ENCODE measurements at places on chromosomes 7 and 10.

GRCh38 chr7:134618756-134619530 is 27.7 kb upstream of the BPGM start:
- no peak for DNase-seq

DNA sequence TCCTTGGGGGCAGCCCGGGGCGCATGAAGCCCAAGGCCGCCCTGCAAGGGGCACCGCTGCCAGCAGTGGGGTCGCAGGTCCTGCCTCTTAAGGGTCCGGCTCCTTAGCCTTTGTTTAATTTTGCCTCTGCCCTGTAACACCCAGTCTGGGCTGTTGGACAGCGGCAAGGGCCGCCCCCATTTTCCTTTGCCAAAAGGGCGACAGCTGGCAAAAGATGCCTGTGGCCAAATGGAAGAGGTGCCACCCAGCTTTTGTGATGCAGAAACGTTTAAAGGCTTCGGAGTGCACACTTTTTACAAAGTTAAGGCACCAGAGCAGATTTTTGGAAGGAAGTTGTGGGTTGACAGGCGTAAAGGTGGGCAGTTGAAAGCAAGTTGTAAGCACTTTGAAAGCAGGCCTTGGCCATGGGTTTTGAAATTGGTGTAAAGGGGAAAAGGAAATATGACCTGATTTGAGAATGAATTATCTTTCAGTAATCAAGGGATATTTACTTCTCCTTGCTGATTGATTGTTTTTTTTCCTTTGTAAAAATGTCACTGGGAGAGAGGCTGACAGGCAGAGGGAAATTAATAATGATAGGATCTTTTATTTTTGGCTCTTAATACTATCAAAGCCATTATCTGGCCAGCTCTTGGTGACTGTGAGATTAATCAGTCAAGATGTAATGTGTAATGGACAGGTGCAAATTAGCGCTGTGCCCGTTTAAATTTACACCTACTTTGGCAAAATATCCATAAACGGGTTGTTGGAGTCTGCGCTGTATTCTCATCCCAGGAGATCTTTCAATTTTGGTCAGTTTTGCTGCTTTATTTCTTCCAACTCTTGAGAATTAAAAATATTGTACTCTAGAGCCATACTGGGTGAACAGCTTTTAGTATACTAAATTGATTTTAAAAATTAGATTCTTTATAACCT is 1.2 kb downstream of the CASD1 start:
- no peak for DNase-seq

- DNase-seq, result no peak
These were observed 96.5 kb upstream of the CREB5 start for GRCh38 chr7:28315565-28316410.

DNA sequence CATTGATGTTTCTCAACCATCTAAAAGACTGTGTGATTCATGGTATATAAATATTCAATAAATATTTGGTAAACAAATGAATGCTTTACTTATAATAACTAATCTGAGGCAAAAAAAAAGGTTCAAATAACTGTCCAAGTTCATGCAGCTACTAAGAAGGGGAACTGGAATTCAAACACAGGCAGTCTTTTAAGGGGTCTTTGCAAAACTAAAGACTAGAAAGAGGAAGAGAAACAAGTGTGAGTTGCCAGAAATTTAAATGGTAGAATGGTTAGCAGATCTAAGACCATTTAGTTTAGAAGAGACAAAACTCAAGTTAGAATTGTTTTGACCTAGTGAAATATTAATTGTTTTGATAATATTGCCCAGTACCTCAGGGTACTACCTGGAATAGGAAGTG is 642.0 kb upstream of the LRRN3 start:
- no peak for DNase-seq

- DNase-seq, result no peak
These were observed 4.7 kb downstream of the LRWD1 start for GRCh38 chr7:102469351-102469971.

DNA sequence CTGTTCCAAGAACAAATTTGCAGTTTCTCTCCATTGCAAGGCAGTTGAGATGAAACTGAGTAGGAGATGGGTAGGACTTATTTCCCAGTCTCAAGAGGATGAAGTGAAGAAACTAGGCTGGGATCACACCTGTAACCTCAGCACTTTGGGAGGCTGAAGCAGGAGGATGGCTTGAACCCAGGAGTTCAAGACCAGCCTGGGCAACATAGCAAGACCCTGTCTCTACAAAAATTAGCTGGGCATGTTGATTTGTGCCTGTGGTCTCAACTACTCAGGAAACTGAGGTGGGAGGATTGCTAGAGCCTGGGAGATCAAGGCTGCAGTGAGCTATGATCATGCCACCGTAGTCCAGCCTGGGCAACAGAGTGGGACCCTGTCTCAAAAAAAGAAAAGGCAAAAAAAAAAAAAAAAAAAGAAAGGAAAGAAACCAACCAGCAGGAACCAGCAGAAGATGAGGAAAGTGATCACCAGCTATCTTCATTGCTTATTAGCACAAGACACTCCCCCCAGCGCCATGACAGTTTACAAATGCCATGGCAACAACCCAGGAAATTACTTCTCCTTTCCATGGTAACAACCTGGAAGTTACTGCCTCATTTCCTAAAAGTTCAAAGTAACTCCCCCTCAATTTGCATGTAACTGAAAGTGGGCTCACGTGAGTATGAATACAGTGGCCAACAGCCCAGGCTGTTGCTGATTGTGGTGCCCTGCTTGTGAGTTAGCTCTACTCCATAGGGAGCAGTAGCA is 18.3 kb upstream of the ST8SIA6 start:
- no peak for DNase-seq

DNA sequence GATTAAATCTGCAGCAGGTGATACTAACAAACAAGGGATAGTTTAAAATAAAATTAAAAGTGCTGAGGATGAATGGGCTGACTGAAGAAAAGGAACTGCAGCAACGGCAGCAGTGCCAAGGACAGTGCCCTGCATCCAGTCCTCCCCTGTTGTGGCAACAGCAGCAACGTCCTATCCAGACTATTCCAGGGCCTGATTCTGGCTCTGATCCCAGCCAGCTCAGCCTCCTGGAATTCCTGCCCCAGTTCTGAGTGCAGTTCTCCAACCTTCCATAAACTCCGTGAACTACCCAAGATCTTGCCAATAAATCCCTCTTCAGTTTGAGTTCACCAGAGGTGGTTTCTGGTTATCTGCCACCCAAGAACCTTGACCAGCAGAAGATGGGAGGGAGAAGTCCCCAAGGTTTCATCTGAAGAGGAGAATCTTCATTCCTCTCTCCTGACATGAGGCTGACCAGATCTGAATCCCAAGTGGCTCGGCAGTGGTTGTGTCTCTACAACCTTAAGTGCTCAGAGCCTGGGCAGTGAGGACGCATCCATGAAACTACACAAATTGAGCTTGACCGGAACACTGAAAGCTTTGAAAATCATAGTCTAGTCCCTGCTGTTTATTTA is 115.8 kb downstream of the SORBS1 start:
- DNase-seq, result no peak

GRCh38 chr7:10780400-10780747 is 193.3 kb upstream of the PHF14 start:
- DNase-seq, result peak; percentile 42

- DNase-seq, result no peak
These were observed 501.2 kb downstream of the PARD3 start for GRCh38 chr10:34313888-34314287.

GRCh38 chr7:150848561-150849115 is 3.7 kb upstream of the AOC1 start:
- DNase-seq, result no peak

DNA sequence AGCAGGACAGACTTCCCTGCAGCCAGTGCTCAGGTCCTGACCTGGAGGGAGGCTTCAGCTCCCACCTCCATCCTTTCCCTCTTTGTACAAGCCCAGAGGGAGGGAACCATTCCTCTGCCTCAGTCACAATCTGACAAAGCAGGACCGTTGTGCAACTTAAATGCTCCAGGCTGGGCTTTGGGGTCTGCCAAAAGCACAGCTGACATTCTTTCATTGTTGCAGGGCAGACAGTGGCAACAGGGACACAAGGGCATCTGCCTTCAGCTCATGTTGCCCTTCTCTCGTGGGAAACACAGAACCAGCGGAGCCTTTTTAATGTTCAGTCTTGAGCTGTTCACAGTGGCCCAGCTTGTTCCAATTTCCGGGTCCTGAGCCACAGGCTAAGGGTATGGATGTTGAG is 155.7 kb upstream of the TNS3 start:
- DNase-seq, result no peak

Data from NT2/D1 (cell line).